ENCODE measurements at places on chromosomes 2 and 18.

DNA sequence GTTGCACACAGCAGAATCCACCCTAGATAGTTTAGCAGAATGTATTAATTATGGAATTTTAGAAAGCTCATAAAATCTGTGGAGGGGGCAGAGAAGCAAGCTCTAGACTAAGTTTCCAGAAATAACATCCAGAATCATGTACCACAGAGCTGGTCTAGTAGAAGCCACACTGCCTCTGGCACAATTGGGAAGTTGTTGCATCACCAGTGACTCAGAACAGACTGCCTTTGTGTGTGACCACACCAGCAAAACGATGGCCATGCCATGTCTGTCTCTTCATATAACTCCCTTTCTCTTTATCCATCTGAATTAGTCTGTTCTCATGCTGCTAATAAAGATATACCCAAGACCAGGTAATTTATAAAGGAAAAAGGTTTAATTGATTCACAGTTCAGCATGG, 158.9 kb downstream of the CCDC148 start:
- DNase-seq: no peak

DNA sequence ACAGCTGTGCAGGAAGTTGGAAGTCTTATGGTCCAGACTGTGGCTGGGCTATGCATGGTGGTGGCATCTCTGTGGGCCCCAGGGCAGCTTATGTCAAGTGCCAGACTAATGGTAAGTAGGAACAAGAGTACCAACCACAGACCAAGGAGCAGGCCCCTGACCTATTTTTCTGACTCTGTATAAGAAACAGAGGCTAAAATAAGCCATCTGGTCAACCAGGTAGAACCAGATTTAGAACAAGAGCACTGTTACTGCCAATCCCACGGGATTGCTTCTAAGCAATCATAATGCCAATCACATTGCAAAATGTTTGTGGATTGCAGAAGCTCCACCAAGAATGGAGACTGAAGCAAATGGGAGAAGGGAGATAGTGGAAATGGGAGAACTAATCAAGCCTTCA, 11.1 kb upstream of the ST3GAL5 start:
- DNase-seq: no peak

DNA sequence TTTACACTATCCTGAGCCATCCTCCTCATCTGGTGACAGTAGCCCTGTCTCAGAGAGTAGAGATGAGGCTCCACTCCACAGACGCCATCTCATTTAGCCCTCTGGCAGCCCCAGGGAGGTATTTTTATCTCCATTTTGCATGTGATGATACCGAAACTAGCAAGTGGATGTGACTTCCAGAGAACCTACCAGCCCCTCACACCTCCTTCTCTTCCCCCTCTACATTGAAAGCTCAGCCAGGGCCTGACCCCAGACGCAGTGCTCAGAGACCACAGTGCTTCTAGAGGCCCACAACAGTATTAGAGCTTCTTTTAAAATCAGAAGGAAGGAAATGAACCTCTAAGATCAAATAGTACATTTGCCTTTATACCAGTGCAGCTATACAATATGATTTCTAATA, 8.3 kb downstream of the GYPC start:
- no peak for DNase-seq

- DNase-seq: no peak
These were observed 3.7 kb upstream of the PCBP1 start for GRCh38 chr2:70083344-70084156.

GRCh38 chr2:26126074-26126473, 46.8 kb upstream of the GAREM2 start:
- DNase-seq: no peak

DNA sequence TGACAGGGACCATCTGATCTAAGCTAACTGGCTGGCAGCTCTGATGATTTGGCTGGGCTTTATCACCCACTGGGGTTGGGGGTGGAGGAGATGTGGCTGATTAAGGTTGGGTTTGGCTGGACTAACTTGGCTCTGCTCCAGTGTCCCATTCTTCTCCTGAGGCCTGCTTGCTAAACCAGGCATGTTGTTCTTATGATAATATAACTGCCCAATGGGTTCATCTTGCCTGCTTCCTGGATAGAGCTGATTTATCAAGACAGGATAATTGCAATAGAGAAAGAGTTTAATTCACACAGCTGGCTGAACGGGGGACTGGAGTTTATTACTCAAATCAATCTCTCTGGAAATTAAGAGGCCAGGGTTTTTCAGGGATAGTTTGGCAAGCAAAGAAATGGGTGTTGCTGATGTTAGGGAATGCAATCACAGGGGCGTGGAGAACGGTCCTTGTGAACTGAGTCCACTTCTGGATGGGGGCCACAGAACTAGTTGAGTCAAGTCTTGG, 150.4 kb downstream of the PTH2R start:
- no peak for DNase-seq

- DNase-seq: no peak
These were observed 21.6 kb upstream of the INO80C start for GRCh38 chr18:35519148-35519899.

DNA sequence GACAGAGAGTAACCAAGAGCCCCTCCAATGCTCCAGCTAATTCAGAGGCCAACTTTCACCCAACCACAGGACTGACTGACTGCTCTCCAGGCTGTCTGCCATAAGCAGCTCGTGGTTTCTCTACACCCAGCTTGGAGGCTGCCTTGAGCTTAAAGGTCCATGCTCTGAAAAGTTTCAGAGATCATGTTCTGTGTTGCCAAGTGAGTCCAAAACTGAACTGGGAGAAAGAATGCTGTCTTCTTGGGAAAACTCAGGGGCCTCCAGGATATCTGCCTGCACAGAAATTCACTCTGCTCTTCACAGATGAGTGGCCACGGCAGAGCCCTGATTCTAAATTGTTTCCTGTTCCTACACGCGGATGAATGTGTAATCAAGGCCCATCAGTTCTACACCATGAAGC, 51.1 kb downstream of the LPIN2 start:
- no peak for DNase-seq

DNA sequence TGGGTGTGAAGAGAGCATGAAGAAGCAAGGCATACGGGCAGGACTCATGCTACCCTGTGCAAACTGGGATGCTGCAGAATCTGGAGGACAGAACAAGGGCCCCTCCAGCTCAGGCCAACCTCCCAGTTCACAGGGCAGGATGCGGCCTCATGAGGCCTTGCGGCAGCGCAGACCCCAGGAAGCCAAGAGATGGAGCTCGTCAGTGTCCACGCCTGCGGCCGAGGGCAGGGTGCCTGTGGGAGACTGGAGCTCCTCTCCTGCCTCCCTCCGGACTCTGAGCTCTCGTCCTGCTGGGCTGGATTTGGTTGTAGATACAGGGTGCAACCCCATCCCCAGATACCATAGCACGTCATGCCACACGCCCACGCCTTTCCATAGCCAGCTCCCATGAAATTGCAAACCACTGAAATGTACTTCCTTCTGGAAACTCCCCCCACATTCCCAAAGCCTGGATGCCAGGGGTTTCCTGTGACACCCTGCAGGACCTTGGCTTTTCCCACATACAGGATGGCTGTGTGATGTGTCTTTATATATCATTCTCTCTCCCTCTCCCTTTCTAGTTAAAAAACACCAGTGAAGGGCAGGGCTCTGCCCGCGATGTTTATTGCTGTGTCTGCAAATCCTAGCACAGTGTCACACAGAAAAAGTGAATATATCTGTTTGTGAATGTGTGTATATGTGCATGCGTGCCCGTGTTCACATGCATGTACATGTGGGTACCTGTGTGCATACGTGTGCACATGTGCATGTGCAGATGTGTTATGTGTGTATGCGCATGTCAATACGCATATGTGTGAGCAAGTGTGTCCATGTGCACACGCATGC, 12.3 kb upstream of the SNTG2 start:
- no peak for DNase-seq

GRCh38 chr2:39325966-39326365, 82.2 kb upstream of the CDKL4 start:
- DNase-seq: no peak

GRCh38 chr18:44941516-44941915, 260.8 kb downstream of the SETBP1 start:
- no peak for DNase-seq

DNA sequence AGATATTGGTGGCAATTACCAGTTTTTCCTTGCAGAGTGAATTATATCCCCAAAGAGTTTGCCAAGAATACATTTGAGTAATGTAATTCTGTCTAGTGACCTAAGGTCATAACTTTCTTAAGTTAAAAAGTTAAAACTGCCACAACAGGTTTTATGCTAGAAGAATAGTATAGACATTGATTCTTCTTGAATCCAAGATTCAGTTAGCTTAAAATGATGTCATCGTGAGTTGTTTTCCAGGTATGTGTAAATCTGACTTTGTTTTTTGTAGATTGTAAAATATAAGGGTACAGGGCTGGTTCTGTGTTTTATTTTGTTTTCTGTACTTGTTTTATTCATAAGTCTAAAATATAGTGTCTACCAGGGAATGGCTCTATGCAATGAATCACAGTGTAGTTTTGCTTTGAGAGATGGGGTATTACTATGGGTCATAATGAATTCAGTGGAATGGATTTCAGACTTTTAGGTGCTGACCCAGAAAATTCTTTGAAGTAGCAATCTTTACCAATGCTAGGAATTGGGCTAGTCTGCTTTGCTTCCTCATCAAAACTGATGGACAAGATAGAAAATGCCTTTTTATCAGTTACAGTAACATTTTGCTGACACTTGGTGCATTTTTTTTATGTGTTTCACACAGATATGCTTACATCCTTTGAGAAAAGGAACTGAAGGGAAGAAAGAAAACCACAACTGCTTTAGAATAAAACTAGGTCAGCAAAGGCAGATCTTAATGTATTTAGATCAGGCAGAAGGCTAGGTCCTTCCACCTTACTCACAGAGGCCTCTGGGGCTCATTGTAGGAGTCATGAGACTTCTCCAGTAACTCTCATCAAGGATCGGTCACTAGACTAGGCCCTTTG, 20.8 kb upstream of the MGAT5 start:
- DNase-seq: no peak

DNA sequence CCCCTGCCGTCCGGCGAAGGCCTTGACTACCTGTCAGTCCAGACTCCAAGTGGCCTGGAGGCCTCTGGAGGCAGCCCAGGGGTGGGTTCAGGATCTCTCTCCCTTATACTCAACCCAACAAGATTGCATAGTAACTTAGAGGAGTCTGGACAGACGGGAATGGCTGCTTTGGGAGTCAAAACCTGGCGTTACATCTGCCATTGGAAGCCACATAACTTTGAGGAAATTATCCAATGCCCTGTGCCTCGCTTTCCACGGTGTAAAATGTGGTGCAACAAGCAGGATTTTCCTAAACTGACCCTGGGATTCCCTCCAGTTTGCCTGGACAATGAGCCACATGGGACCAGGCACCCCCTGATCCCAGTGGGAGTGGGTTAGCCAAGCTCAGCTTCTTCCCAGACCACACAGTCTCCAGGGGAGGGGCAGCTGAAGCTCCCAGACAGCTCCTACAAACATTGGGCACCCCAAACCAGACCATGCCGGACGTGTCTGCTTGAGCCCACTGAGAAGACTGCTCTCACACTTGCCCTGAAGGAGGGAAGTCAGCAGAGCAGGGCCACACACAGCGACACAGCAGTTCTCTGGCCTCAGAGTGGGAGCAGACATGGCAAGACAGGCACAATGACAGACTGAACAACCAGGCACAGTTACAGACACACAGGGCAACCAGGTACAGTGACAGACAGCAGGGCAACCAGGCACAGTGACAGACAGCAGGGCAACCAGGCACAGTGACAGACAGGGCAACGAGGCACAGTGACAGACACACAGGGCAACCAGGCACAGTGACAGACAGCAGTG, 65.6 kb upstream of the RAB6C start:
- no peak for DNase-seq

DNA sequence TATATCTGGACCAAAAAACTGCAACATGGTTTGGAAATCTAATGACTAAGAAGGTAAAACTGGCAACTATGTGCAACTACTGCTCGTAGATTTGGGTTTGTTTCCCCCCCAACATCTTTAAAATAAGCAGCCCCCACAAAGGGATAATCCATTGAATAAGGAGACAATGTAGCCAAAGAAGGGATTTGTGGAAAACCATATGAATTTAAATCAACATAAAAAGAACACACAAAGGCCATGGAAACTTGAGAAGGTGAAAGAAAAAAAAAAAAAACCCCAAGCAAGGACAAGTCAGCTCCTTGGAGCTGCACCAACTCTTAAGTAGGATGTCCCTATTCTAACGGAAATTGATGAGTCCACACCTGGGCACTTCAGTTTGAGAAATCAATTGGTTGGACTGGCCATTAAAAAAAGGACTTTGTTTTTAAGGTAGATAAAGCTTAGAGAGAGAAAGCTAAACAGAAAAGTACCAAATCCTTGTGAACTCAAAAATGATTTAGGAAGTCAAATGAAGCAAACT, 53.7 kb upstream of the ST8SIA5 start:
- no peak for DNase-seq

- DNase-seq: no peak
These were observed 8.6 kb downstream of the OXER1 start for GRCh38 chr2:42755191-42755880.

- DNase-seq: no peak
These were observed 15.3 kb downstream of the PARD6G start for GRCh38 chr18:80232030-80232429.

- DNase-seq: no peak
These were observed 837.7 kb upstream of the SLC39A10 start for GRCh38 chr2:194819367-194819766.

- no peak for DNase-seq
These were observed 640 bp downstream of the SLC39A6 start for GRCh38 chr18:36128530-36128870.

DNA sequence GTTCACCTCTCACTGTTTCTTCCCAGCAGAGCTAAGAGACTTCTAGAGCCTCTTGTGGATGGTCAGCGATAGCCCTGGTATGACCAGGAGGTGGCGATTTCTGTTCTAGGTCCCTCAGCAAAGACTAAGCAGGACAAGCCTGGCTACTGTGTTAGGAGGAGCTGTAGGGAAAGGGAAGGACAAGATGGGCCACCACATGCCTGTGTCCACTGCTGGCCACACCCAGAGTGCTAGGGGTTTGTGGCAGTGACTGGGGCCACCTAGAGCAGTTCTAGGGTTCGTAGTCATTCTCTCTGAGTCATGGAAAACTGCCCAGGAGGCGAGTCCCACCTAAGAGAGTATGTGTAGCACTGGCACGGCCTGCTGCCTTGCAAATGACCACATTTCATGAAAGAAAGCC, 179.4 kb downstream of the ALPK2 start:
- no peak for DNase-seq

Measured in T follicular helper cell (primary cell).